ENCODE measurements at places on chromosomes 12 and 14.

DNA sequence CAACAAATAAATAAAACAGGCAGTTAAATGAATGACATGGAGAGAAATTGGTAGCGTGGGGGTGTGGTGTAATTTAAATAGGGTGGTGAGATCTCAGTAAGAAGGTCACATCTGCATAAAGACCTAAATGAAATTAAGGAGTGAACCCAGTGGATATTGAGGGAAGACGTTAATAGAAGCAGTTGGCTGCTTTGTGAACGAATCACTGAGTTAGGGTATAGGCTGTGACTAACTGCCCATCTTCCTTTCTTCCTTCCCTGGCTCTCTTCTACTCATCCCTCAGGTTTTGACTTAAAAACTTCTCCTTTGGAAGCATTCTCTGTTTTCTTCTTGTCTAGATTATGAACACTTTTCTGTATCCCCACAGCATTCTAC, 64.7 kb downstream of the BTG1 start:
- no peak for DNase-seq

- no peak for DNase-seq
Measured at GRCh38 chr12:2481951-2482350, 312.8 kb upstream of the FKBP4 start.

GRCh38 chr12:46556819-46557524, 184.4 kb upstream of the SLC38A2 start:
- DNase-seq, result no peak

DNA sequence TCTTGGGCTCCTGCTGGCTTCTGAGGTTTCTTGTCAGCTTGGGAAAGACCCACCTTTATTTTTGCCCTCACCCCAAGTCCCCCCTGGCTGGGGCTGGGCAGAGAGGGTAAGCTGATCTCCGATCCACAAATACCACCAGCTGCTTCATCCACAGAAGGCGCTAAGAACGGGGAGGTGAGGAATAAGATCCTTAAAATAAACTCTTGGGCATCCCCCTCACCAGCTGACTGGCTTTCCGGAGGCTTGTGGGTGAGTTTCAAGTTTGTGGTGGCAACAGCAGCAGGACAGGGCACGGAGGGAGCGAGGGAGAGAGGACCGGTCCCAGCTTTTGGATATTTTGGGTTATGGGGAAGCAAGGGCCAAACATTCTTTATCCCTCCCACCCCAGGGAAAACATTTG, 20.8 kb upstream of the HSPB8 start:
- no peak for DNase-seq

DNA sequence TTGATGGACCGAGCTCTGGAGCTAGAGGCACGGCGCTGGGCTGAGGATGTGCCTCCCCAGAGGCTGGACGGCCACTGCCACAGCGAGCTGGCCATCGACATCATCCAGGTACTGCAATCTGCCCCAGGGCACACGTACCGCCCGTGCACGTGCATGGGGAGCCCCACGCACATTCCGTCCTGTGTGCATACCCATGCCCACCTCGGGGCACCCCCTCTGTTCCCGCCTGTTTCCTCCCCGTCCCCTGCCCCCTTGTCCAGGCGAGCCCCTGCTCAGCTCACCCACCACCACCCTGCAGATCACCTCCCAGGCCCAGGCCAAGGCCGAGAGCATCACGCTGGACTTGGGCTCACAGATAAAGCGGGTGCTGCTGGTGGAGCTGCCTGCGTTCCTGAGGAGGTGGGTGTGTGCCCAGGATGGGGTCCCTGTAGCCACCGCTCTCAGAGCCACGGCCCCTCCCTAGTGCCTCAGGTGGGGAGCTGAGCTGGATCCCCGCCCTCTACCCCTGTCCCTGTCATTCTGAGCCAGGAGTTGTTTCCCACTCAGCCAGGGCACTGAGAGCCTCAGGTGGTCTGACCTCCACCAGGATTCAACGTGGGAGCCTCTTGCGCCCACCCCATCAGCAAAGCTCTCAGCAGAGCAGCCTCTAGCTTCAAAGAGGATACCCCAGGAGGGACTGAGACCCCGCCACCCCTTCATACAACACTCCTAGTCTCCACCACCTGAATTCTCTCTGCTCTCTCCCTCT, 6.9 kb downstream of the TNFAIP2 start:
- DNase-seq, result no peak

DNA sequence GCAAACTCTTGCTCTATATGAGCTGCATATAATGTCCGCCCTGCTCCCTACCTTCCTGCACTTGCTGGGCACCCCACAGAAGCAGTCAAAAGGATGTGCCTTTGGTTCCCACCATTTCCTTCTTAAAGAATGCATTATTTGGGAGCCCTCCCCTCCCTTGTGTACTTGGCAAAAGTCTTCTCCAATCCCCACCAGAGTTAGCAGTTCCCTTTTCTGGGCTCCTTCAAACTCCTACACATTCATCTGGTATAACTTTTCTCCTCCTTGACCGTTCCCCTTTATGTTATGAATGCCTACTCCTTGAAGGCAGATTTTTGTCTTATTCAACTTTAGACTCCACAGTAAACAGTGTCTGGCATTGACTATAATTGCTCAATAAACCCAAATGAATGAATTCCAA, 27.8 kb downstream of the AREL1 start:
- no peak for DNase-seq

GRCh38 chr12:27580561-27581330, 56.7 kb downstream of the PPFIBP1 start:
- no peak for DNase-seq

DNA sequence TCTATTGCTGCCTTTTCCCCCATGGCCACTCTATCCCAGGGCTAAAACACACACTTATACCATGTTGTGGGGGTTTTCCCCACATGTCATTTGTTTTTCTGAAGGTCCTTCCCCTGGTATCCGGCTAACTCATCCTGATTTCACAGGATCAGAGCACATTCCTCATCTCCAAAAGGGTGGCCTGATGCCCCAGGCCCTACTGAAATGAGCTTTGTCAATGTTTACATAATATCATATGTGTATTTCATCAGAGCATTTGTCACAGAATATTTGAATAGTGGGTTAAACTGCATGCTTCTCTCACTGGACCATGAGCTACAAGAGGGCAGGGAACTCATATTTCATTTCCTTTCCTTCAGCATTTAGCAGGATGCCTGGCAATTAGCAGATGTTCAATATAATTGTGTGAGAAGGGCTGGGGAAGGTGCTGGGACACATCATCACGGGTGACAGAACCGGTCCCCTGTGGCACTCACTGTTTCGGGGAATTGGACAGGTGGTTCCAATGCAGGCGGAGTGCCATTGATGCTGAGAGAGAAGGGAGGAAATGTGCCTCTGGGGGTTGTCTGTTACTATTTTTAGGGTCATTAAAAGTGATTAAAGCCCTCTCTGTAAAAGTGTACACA, 26.8 kb downstream of the EMP1 start:
- no peak for DNase-seq

- DNase-seq, result no peak
Measured at GRCh38 chr12:93093243-93093642, 164.1 kb upstream of the EEA1 start.

DNA sequence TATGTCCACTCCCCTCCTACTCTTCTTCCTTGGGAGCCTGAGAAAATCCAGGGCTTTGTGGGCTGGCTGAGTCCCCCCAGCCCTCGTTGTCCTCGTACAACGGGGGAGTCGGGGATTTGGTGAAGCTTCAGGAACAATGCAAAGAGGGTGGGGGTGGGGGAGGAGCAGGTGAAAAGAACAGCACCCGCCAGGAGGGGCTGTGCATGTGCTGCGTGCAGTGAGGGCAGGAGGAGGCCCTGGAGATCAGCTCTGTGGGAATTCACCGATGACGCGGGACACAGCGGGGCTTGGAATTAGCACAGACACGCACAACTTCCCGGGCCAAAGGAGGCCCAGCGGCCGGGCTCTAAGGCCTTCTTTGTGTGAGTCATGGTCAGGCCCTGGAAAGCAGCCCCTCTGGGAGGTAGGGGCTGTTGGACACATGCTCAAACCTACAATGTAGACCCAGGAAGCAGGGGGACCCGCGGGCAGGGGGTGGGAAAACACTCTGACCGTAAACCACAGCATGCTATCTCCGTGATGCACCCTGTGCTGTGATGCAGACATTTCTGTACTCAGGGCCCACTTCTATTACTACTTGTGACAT, 32.8 kb downstream of the RBM19 start:
- DNase-seq, result no peak

DNA sequence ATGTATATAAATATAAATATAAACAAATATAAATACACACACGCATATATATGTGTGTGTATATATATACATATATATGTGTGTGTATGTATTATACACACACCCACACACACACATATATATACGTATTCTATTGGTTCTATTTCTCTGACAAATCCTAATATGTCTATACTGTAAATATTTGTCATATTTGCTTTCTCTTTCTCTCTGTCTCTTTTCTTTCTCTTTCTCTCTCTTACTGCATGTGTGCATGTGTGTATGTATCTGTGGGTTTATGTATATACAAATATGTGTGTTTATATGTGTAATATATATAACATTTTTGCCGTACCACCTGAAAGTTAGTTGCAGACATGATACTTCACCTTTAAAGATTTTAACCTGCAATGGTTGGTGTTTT, 174.2 kb upstream of the PLEKHG7 start:
- no peak for DNase-seq

- DNase-seq, result no peak
Measured at GRCh38 chr12:91180582-91181395, 1.8 kb downstream of the DCN start.

- DNase-seq, result no peak
Measured at GRCh38 chr12:11686120-11686519, 36.6 kb downstream of the ETV6 start.

- no peak for DNase-seq
Measured at GRCh38 chr12:122182887-122183587, at the start of gene LRRC43. LRRC43 (plus strand) TSS chr12:122183123; CDS start chr12:122183145, 22 bp downstream.

DNA sequence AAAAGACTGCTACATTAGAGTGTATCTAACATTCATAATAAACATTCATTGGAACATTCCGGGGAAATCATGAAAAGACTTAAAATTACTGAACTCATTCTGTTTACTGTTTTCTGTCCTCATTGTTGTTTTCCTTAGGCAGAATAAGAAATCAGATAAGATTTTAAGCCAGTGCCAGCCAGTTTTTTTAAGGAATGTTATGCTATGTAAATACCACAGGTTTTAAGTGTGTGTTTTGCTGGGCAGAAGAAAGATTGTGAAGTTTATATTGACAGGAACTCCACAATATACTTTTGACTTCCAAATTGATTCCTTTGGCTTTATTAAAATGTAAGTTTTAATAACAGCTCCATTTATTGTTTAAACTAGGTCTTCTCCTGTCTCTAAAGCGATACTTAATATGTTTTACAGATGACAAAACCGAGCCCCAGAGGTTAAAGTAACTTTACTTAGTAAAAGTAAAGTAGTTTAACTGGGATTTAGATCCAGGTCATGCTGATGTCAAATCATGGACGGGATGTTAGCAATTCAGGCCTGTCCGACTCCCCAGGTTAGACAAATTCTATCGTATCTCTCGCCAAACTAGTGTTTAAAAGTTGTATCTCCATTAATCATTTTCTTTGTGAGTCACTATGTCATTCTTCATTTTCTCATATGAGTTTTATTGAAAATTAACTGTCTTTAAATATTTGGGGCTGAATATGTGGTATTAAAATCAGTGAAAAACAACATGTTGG, 1.7 kb downstream of the LARP4 start:
- no peak for DNase-seq

DNA sequence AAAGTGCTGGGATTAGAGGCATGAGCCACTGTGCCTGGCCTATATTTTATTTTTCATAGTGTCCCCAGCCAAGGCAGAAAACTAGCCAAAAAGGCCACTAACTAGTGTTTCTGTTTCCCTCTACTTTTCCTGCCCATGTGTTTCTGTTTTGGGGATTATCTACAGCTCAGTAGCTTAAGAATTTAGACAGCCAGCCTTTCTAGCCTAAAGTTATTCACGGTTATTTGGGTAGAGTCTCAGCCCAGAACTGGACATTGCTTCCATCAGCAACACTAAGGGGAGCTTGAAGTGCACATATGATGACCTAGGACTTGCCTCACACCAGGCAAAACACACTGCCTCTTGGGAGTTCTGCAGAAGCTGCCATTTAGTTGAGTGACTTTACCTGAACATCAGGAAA, 17.9 kb downstream of the PROX2 start:
- no peak for DNase-seq

- DNase-seq, result no peak
Measured at GRCh38 chr12:109167781-109168180, 51.4 kb downstream of the ACACB start.

DNA sequence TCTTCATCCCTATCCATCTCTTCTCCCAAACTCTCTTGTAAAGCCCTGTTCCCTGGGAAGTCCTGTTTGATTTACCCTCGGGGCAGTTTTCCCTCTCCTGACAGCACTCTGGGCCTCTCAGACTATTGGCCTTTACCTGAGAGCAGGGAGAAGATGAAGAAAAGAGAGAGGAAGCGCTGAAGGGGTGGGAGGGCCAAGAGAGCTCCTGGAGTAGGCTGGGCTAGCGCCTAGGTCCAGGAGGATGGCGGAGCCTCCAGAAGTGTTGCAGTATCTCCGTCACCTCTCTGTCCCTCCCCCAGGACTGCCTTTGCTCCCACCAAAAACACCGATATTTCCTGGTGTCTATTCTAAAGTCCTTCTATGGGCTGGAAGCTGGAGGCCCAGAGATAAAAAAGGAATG, 5.7 kb upstream of the IGFBP6 start:
- no peak for DNase-seq

DNA sequence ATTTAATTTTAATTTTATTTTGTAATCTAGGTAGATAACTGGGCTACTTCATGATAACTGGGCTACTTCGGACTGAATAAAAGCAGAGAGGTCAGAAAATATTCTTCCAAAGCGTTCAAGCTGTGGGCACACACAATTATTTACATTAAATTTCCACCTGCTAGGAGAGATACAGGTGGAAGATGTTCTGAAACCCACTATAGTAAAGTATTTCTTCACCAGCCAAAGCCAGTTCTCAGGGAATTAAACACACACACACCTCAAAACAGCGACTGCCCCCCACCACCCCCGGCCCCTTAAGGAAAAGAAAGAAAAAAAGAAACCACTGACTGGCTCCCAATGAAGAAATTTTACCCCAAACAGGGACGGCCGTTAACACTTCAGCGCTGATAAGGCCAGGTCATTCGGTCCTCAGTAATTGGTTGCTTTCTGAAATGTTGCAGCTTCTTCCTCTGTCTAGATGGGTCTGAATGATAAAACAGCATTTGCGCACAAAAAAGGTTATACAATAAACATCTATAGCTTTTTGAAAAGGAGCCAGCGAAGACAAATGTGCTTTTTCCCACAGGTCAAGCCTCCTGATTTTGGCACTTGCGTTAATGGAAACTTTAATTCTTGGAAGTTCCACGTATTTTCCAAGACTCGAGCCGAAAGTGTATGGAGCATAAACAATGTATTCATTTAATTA, 771 bp upstream of the KCNJ8 start:
- no peak for DNase-seq
